ENCODE measurements at places on chromosomes 6 and 20.

DNA sequence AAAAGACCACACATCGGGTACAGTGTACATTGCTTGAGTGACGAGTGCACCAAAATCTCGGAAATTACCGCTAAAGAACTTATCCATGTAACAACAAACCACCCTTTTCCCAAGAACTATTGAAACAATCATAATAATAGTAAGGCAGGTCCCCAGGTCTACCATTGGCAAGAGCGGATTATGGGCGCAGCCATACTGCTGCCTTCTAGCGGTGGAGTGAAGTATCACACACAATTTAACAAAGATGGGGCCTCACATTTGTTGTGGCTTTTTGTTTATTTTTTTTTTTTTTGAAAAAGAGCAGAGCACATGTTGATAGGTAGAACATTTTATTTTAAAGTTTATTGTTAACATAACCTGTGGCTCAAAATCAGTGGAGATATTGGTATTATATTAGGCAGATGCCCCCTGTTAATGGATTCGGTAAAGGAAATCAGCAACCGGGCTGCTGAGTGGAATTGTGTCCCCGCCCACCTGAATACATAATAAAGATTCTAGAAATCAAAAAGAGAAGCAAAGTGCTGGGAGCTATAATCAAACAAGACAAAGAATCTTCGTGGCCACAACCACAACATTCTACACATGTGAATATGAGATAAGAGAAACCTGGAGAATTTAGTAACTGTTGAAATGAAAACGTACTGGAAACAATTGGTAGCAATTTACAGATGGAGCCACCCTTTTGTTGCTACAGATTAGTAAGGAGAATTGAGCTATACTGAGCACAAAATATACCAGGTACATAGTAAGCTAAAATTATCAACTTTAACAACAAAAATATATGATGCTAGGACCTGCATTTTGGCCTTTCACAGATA, 94.2 kb upstream of the EXOC2 start:
- DNase-seq = no peak

GRCh38 chr6:3353213-3353903, 94.6 kb downstream of the PSMG4 start:
- no peak for DNase-seq

GRCh38 chr6:117233145-117233544, 32.2 kb upstream of the VGLL2 start:
- DNase-seq = peak; percentile 6

- DNase-seq = no peak
Observed at GRCh38 chr20:17276101-17276500, 49.3 kb downstream of the PCSK2 start.

DNA sequence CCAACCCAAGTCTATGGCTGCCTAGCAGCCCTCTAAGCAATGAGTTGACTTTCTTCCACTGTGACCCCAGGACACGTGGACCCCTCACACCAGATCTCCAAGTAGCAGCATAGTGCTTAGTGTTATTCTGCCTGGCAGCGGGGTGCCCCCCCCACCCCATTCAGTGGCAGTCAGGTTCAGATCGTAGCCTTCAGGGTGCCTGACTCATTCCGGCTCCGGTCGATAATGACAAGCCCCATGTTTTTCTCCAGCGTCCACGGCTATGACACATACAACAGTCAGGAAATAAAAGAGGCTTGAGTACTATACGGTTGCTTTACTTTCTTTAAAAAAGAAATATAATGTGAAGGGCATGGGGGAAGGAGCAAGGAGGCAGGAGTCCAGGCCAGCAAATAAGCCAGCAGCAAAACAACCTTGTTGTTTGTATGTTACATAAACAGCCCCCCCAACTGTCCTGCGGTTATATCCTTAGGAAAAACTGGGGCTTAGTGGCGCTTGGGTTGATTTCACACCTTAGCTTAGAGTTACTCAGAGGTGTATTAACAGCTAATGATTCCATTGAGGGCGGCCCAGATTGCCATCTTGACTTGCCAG, 23.1 kb downstream of the GNAS start:
- peak; percentile 79 for DNase-seq

- DNase-seq = peak; percentile 59
Observed at GRCh38 chr6:42012501-42013133, 37.7 kb upstream of the TAF8 start.

GRCh38 chr6:123841067-123841896, 37.6 kb downstream of the NKAIN2 start:
- no peak for DNase-seq

- peak; percentile 98 for DNase-seq
Observed at GRCh38 chr20:61436667-61437279, 184.7 kb downstream of the CDH4 start.

GRCh38 chr20:46930640-46931339, 36.1 kb downstream of the EYA2 start:
- no peak for DNase-seq

DNA sequence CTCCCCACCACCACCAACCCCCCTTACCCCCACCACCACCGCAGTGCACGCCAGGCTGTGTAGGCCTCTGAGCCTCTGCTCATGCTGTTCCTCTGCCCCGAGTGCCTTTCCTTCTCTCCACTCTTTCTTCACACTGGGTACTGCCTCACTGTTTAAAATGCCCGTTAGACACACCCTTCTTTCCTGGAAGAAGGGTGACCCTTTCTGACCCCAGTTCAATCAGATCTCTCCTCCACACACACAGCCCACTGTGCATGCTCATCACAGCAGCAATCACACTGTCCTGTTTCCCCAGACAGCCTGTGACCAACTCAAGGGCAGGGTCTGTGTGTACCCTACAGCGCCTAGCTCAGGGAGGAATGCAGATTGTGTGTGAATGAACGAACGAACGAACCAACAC, 10.0 kb downstream of the TMEM74B start:
- DNase-seq = no peak

DNA sequence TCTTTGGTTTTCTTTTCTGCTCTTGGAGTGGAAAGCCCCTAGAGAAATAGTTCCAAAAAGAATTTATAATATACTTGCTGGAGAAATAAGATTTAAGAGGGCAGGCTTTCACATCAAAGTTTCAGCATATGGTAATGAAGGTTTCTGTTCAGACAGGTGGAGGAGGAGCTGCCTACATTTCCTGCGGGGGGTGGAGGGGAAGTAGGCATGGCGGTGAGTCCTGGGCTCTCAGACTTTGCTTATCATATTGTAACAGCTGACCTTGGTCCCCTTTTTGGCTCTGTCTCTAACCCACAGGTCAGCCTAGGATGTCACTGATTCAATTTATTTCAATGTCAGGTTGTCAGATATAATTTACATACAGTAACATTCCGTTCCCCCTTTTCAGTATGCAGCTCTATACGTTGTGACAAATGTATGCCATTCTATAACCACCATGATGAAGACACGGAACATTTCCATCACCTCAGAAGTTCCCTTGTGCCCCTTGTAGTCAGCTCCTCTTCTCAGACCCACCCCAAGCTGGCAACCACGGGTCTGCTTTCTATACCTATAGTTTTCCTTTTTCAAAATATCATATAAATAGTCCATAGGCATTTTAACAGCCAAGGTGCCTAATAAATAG, 77.6 kb upstream of the GGTLC1 start:
- no peak for DNase-seq

- no peak for DNase-seq
Observed at GRCh38 chr6:87946669-87947068, 101.0 kb upstream of the SPACA1 start.

DNA sequence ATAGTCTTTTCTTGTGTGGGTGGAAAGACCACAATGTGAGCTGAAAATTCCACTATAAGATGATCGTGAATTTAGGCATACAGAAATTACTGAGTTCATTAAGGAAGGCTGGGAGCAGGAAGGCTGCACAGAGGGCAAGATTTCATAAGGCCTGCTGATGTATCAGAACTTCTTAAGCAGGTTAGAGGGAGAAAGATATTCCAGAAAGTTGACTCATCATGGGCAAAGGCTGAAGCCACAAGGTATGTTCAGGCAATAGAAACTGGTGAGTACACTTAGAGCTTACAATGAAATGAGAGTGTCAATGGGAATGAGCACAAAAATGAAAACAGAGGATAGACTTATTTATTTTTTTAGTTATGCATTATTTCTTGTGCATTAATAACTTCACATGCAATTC, 618.6 kb downstream of the CBLN4 start:
- peak; percentile 34 for DNase-seq

GRCh38 chr6:168732676-168733075, 291.7 kb downstream of the SMOC2 start:
- DNase-seq = no peak

GRCh38 chr6:6689400-6690143, 101.1 kb downstream of the LY86 start:
- peak; percentile 11 for DNase-seq

- DNase-seq = peak; percentile 78
Observed at GRCh38 chr6:48765352-48765961, 654.5 kb upstream of the PTCHD4 start.

DNA sequence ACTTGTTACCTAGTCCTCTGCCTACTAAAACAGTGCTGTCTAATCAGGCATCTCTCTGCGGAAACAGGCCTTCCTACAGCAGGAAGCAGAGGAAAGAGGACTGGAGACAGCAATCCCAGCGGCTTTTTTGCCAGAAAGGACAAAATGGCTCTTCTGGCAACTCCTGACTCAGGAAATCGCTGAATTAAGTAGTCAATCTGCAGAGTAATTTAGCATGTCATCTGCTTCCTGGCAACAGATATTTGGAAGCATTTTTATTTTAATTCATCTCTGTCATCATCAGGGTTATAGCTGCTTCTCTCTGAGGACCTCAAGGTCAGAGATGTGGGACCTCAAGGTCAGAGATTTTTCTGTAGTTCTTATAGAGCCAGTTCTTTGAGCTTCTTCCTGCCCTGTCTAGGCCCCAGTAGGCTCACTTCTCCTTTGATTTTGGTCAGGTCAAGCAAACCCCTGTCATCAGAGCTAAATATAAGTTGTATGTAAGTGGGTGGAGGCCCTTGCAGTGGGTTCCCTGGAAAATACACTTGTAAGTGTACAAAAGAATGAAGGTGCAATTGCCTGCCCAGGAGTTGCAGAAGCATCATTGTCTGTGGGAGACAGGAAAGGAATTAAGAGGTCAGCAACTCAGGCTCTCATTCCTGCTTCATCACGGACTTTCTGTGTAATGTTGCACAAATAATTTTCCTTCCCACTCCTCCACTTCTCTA, 229.4 kb downstream of the ALDH8A1 start:
- DNase-seq = no peak

GRCh38 chr20:14142964-14143627, 147.8 kb downstream of the MACROD2 start:
- DNase-seq = peak; percentile 59

DNA sequence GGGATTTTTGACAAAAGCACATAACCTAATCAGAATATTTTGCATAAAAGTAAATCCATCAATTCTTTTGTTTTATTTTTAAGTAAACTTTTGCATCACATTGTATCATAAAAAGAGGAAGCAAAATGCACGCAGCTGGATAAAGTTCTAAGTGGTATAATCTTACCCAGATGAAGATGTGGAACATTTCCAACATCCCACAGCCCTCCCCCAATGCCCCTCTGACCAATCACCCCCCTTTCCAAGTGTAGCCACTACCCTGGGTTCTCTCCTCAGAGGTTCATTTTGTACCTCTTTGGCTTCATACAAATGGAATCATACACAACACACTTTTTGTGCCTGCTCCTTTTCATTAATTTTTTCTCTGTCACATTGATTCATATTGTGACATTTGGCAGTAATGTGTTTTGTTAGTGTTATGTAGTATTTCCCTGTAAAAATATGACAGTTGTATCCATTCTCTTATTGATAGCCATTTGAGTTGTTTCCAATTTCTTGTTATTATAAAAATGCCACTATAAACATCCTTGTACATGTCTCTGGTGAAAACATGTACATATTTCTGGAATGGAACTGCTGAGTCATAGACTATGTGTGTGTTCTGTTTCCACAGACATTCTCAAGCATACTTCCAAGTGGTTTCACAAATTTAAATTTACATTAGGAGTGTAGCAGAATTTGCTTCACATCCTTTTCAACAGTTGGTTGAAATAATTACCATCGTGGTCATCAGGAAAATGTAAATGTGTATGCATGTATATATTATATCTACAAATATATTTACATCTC, 92.9 kb upstream of the SYNDIG1 start:
- peak; percentile 54 for DNase-seq

DNA sequence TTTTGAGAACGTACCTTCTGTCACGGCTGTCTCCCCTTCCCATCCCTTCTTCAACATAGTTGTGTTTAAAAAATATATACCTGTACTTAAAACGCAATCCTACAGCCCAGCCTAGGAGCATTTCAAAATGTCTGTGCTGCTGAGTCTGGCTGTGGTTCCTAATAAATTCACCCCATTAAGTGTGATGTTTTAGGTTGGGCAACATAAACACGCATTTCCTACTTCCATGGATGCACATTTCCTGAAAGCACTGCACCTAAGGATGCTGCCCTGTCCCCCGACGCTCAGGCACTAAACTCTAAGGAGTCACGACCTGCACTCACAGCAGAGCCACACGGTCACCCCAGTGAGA, 1.2 kb downstream of the REV3L start:
- DNase-seq = no peak

DNA sequence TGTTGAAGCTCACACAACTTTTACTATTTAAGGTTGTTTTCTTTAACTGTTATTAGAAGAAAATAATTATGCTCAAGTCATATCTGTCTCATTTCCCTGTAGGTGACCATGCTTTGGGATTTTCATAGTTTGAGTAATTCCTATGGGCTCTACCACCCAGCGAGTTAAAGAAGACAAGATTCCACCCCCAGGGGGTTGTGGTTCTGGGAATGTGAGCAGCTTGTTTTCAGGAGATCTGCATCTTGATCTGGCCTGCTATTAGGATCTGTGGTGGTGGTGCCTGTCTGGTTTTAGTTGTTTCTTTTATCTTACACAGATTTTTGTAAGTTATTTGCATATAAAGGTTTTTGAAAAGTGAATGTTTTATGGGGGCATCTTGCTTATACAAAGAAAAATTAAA, 20.2 kb upstream of the REV3L start:
- DNase-seq = peak; percentile 68

DNA sequence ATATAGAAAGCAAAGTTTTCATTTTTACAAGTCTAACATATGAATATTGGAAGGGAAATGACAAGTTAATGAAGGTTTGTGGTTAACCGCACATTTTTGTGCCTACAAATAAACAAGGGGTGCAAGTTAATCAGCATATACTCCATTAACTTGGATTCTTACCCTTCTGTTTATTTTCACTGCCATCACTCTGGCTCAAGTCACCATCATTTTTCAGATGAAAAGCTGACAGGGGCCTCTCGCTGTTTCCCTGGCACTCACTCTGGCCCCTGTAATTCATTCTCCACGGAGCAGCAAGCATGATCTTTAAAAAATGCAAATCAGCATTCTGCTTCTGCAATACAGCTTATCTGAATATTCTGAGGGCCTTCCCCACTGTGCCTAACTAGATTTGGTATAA, 29.8 kb downstream of the APCDD1L start:
- DNase-seq = no peak

DNA sequence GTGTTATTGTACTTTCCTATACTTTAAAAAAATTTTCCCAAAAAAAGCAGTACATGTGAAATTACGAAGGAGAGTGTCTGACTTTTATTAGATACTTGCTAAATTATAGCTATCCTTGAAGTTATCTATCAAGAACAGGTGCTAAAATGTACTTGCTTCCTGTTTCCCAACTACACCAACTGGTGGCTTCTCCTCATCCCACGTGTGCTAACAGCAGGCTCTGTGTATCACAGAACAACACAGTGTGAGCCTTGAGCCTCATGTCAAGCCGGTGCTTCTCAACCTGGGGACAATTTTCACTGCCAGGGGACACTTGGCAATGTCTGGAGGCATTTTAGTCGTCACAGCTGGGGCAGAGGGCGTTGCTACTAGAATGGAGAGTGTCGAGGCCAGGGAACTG, 36.2 kb upstream of the CDYL start:
- DNase-seq = no peak
